Right lobe of liver (tissue), 6 donors: ENCODE measurements at places on chromosomes 7 and 10.
A peak's percentile ranks its signal among the peaks of the same experiment; 100 is the strongest.

GRCh38 chr10:120402147-120402766 is 54.8 kb upstream of the PLPP4 start:
- no peak for DNase-seq

DNA sequence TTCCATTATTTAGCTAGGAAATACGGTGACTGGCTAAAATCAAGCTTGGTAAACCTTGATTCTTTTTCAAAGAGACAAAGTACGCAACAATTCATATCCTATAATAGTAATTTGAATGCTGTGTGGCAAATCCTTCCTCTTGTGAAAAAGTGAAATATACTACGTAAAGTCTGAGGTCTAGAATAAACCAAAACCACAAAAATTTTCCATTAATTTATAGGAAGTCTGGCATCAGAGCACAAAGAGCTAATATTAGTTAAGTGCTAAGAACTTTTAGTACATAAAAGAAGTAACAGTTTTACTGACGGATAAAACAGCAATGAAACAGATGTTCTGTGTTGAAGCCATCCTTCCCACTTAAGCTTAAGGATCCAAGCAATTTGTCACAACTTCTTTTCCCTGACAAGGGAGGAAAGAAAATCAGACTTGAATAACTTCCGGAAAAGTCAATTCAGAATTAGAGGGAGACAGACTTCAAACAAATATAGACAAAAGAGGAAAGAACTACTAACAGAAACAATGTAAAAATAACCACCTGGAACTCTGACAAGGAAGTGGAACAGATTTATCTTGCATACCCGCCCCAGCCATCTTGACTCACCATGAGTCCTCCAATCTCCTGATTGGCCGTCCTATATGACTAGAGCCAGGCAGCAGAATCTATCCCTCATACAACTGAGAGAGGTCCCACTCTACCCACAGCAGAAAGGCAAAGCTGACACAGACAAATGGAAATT is 34.6 kb downstream of the RHEB start:
- no peak for DNase-seq

DNA sequence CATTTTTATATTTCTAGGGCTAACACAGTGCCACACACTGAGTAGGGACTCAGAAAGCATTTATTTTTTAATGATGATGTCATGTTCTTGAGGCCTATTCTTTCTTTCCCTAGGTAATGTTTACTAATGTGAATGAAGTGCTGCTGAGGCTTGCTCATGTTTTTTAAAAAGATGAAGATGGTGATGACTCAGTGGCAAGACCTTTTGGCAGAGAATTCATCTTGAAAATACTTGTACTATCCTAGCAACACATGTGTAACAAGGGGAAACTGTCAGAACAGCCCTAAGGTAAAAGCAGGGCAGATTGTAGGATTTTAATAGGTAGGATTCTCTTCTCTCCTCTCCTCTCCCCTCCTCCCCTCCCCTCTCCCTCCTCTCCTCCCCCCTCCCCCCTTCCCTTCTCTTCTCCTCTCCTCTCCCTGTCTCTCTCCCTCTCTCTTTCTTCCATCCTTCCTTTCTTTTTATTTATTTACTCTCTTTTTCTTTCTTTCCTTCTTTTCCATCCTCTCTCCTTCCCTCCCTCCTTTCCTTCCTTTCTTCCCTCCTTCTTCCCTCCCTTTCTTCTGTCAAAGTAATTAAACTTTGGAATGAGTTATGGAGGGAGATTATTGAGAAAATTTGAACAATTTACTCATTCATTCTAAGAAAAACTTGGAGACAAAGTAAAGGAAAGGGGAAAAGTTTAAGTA is 75.3 kb downstream of the ZNF92 start:
- DNase-seq = no peak

GRCh38 chr10:78902815-78903214 is 166.0 kb upstream of the ZMIZ1 start:
- DNase-seq = no peak

GRCh38 chr7:95047291-95047690 is 139.9 kb downstream of the PPP1R9A start:
- DNase-seq = no peak

DNA sequence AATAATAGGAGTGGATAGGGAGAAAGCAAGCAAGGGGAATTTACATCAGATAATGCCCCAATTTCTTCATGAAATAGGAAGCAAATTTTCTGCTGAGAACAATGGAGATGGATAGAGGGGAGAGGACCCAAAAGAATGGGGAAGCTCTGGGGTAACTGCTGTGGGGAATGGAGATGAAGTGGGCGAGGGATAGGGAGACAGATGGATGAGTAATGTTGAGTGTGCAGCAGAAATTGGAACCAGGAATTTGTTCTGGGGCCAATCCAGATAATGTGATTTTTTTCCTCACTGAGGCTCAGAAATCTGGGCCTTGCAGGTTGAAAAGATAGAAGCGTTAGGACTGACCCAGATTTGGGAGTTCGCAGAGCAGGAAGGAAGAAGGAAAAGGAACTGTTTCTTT is 24.5 kb upstream of the MRC1 start:
- DNase-seq = no peak

DNA sequence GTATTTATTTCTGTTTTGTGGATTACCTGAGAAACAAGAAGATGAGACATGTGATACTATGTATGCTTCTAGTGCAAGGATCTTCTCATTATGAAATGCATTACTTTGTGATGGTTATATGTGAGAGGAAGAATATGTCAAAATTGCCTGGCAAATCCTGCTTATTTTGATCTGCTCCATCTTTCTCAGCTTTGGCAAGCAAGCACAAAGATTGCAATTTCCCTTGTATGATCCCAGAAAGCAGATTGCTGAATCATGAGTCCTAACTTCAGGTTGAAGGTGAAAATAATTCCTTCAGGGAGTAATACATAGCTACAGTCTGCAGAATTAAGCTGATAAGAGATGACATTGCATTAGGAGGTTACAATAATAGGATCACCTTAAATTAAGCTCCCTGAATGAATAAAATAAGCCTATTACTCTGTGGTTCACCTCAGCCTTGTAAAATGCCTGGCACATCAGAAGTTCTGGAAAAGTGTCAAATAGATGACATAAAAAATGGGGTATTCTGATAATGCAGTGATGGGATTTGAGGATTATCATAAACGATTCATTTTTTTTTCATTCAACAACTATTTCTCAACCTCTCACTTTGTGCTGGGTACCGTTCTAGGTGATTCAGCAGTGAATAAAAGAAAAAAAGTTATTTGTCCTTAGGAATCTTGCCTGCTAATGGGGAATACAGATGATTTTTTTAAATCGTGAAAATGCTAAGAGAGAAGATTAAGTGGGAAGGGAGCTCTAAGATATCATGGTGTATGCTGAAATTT is 120.7 kb downstream of the CHN2 start:
- no peak for DNase-seq

GRCh38 chr7:65438598-65438997 is 64.9 kb downstream of the ZNF92 start:
- DNase-seq = no peak

GRCh38 chr10:102753718-102754117 is 10.0 kb downstream of the WBP1L start:
- no peak for DNase-seq

DNA sequence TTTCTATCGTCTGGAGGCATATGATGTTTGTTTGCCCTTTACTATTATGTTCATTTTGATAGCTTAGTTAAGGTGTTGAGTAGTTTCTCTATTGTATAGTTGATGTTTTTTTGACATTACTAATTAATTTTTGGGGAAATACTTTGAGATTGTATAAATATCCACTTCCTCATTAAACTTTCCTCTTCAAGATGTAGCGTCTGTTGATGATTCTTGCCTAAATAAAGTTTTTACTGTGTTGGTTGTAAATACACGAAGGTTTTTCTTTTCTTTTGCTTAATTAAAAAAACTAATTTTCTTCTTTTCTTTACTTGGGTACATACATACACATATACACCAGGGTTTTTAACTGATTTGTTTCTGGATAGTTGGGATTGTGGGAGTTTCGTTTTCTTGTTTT is 8.5 kb downstream of the KMT2E start:
- no peak for DNase-seq

GRCh38 chr10:130357226-130357625 is 221.0 kb downstream of the GLRX3 start:
- DNase-seq = peak; percentile 3
